ENCODE measurements at places on chromosomes 11 and 22.

GRCh38 chr11:114295676-114296604 lies at the start of gene NNMT:
Gene NNMT (plus strand): TSS chr11:114296399. CDS start chr11:114296557, 158 bp downstream.
- DNase-seq = no peak

- DNase-seq = no peak
Observed at GRCh38 chr11:36817336-36817965, 219.4 kb upstream of the RAG2 start.

DNA sequence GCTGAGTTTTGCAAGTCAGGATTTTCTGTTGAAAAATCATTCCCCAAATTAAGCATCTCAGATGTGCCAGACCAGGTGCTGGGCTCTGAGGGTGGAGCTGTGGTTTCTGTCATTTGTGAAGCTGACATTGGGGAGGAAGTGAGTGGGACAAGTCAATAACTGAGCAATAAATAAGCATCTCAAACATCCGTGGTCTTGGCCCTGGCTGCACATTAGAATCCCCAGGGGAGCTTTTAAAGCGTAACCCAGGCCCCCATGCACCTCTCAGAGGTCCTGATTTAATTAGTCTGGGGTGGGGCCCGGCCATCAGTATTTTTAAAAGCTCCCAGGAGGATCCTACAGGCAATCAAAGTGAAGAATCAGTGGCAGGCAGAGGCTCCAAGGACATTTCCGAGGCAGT lies 420.0 kb downstream of the MN1 start:
- DNase-seq = no peak

- peak; percentile 67 for DNase-seq
Observed at GRCh38 chr11:79087238-79087960, 353.4 kb downstream of the TENM4 start.

DNA sequence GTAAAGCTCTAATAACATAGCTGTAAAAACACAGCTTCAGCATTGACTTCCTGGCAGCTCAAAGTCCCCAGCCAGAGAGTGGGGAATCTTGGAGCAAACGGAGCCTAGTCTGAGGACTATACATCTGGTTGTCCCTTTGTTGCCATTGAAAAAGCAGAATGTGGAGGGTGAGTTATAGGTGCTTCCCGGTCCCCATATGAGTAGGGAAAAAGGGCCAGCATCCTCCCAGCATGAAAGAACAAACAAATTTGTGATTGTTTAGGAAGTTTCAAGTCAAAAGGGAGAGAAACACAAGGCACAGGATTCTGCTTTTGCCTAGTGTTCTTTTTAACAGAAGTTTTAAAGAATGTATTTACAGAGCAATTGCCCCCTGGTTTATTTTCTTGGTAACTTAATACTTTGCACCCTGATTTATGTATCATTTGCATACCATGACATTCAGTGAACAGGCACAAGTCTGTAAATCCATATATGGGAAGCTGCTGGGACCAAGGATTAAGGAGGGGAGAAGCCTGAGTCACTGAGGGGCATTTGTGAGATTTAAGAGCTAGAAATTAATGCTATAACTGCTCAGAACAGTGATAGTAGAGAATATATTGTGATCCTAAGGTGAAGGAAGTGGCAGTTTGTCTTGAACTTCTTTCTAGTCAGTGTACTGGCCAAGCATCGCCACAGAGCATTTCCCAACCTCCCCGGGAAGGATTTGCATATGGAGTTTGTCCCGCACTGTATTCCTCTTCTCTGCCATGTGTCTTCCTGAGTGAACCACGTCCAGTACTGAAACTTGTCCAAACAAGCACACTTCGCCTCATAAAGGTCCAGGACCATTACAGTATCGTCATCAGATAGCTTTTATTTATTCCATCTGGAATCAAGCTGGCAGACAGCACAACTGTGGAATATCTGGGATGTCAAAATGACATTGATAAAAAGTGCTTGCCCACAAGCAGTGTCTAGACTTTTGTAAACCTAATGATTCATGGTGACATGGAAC lies 103.0 kb downstream of the DBX1 start:
- DNase-seq = no peak

- no peak for DNase-seq
Observed at GRCh38 chr11:1879941-1880720, 11.6 kb downstream of the PRR33 start.

DNA sequence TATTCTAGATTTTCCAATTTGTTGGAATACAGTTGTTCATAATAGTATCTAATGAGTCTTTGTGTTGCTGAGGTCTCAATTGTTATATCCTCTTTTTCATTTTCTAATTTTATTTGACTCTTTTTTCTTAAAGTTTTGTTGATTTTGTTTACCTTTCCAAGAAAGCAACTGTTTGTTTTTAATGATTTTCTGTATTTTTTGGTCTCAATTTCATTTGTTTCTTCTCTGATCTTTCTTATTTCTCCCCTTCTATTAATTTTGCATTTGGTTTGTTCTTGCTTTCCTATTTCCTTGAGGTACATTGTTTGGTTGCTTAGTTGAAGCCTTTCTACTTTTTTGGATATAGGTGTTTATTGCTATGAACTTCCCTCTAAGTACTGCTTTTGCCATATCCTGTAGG lies 5.2 kb upstream of the OR52A1 start:
- DNase-seq = no peak

DNA sequence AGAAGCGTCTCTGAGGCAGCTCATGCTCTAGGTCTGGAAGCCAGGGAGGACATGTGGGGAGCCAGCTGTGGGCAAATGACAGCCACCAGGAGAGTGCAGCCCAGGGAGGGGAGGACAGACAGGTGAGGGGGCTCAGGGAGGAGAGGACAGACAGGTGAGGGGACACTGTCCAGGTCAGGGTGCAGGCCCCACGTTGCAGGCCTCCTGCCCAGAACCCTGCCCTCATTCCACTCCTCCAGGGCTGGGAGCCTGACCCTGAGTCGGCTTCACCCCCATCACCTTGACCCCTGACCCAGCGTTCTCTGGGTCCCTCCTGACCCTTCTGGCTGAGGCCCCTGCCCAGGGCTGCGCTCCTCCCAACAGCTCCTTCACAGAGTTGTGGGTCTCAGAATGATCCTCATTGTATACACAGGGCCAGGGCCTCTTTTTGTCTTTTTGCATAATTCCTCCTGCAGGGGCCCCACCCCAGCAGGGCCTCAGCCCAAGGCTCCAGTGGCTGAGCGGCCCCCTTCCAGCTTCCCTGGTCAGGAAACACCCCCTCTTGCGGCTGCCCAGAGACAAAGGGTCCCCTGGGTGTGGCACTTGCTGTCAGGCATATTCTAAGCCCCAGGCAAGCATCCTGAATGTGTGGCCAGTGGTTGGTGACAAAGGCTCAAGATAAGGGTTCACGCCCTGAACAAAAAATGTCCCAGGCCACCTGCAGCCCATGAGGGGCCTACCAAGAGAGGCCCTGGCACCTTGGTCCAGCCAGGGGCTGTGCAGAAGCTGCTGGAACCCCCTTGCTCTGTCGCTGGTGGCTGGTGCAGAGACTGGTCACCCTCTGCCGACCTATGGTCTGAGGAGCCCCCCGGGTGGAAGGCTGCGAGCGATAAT lies 853.0 kb downstream of the BRD1 start:
- no peak for DNase-seq

DNA sequence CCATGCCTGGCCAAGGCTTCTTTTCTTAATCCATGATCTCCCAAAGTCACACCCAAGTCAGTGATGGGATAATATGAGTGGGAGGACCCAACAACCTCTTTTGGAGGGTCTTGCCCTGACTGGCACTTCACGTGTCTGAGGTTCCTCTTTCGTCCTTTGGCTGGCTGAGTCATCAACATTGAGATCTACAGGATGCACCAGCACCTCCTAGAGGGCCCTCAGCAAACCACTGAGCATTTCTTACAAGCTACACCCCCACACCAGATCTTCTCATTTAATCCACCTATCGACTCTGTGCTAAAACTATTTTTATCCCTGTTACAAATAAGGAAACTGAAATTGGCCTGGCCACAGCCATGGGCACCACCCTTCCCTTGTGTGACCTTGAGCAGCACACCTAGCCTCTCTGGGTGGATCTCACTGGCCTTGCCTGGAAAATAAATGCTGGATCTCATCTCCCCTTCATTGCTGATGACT lies 63.4 kb downstream of the FLI1 start:
- DNase-seq = no peak

DNA sequence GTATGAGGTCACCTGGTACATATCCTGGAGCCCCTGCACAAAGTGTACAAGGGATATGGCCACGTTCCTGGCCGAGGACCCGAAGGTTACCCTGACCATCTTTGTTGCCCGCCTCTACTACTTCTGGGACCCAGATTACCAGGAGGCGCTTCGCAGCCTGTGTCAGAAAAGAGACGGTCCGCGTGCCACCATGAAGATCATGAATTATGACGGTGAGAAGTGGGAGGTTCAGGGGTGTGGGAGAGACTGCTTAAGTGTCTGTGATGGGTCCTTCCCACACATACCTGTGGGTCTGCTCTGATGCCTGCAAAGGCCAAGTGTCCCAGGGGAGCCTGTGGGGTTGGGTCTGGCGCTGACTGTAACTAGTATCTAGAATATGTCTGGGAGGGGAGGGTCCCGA lies 3.9 kb downstream of the APOBEC3G start:
- no peak for DNase-seq

GRCh38 chr11:73383249-73384124 lies 7.3 kb downstream of the RELT start:
- DNase-seq = no peak

- no peak for DNase-seq
Observed at GRCh38 chr22:23066200-23067022, 3.9 kb upstream of the GNAZ start.

GRCh38 chr22:43889860-43890253 lies 2.0 kb downstream of the PNPLA5 start:
- DNase-seq = peak; percentile 6

DNA sequence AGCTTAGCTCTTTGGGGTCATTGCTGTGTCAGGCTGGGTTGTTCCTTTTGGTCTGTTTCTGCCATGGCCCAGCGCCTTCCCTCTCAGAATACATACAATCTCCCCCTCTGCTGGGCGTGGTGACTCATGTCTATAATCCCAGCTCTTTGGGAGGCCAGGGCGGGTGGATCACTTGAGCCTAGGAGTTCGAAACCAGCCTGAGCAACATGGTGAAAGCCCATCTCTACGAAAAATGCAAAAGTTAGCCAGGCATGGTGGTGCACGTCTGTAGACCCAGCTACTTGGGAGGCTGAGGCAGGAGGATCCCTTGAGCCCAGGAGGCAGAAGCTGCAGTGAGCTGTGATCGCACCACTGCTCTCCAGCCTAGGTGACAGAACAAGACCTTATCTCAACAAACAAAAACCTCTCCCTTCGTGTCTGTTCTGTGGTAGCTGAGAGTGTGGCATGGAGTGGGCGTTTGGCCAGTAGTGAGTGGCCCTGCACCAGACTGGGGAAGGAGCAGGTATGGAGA lies 46.7 kb upstream of the RAB1B start:
- no peak for DNase-seq
